Activated CD4-positive, CD25-positive, alpha-beta regulatory T cell treated with anti-CD3 and anti-CD28 coated beads, Interleukin-2, amount 50 U/mL, for 24 hours (primary cell): ENCODE measurements at places on chromosomes 3 and 15.
A peak's percentile ranks its signal among the peaks of the same experiment; 100 is the strongest.

GRCh38 chr3:159804726-159805410 lies 183.8 kb upstream of the IL12A start:
- no peak for ATAC-seq

GRCh38 chr3:53493595-53493962 lies 832 bp upstream of the CACNA1D start:
- no peak for ATAC-seq

DNA sequence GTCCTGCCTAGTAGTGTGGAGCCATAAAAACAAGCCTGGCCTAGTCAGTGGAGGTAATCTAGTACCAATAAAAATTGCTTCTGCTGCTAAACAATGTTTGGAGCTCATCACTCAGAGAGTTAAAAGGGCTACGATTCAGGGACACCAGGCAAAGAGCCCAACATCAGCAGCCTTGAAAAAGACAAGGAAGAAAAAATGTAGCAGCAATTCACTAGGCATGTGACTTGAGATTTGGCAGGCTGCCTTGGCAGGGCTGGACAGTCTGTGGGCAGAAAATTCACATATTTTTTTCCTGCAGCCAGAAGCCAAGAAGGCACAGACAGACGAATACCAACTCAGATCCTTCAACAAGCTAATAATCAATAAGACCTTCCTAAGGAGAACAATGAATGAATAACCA lies 47.2 kb downstream of the IGSF11 start:
- no peak for ATAC-seq

- no peak for ATAC-seq
Measured at GRCh38 chr15:99019558-99020540, 12.3 kb upstream of the PGPEP1L start.

DNA sequence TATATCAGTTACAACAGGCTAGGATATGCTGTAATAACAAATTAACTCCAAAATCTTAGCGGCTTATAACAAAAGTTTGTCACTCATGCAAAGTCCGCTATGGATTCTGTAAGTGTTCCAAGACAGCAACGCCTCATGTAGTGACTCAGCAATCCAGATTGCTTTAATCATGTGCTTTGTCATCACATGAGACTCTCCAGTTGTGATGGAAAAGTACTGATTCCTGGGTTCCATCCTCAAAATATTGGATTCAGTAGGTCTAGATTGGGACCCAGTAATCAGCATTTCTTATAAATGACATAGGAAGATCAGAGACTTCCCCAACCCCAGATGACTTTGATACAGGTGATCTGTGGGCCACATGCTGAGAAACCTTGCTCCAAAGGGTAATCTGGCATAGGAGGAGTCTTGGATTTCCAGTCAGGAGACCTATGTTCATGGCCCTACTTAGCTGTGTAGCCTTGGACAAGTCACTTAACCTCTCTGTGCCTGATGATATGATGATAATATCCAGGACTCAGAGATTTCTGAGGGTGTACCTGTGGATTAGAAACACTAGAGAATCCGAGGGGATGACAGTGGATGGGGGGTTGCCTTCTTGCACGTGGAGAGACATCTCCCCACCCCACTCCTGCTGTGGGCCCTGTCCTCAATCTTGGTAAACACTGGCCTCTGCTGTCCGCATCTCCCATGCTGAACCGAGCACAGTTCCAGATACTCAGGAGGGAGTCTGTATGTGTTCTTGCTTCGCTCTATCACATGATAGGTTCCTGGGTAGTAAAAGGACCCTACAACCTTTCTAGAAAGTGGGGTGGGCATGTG lies 65.5 kb downstream of the CORO2B start:
- no peak for ATAC-seq

GRCh38 chr3:11477407-11477911 lies 166.3 kb downstream of the VGLL4 start:
- ATAC-seq: no peak

DNA sequence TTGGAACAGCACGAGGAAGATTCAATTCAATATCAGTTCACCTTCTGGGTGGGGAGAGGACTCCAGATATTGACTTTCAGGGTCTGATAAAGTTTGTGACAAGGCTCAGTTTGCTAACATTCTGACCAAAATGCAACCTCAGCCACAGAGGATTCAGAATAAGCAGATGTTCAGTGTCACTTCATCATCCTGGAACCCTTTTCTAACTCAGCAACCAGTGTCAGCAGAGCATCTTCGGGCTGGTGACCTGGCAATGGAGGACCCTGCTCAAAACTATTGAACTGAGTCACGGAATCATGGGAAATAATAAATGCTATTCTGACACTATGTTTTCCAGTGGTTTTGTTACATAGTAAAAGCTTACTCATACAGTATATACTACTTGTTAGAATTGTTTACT lies 433.4 kb upstream of the CFAP20DC start:
- peak; percentile 9 for ATAC-seq

DNA sequence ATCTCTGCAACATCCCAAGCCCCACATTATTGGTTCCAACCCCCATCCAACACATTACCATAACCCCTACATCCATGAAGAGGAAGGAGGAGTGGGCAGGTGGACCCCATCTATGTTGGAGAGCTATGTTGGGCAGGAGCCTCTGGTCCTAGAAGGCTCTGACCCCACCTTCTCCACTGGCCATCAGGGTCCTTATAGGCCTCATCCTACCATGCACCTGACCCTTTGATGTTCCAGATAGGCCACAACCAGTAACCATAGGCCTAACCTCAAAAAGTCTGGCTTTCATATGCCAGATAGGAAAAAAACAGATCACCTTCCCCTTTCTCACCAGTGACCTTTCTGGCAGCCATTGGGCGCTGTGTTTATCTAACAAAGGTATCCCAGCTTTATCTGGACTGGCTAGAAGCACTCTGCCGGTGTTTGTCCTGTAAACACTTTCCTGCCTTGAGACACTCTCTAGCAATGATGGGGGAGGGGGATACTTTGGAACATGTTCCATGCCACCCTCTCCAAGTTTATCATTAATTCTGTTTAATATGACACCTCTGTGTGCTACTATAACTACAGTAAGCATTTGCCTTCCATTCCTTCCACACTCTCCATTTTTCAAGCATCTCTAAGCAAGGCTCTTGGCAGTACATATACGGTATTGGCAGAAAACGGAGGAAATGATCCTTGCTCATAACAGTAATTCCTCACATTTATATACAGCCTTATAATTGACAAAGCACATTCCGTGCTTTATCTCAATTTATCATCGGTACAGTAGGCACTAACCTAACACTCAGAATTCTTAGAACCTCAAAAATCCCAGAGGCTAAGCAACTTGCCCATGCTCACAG lies 377.1 kb downstream of the VPS13C start:
- no peak for ATAC-seq

GRCh38 chr3:37198996-37199395 lies 24.6 kb upstream of the LRRFIP2 start:
- no peak for ATAC-seq

DNA sequence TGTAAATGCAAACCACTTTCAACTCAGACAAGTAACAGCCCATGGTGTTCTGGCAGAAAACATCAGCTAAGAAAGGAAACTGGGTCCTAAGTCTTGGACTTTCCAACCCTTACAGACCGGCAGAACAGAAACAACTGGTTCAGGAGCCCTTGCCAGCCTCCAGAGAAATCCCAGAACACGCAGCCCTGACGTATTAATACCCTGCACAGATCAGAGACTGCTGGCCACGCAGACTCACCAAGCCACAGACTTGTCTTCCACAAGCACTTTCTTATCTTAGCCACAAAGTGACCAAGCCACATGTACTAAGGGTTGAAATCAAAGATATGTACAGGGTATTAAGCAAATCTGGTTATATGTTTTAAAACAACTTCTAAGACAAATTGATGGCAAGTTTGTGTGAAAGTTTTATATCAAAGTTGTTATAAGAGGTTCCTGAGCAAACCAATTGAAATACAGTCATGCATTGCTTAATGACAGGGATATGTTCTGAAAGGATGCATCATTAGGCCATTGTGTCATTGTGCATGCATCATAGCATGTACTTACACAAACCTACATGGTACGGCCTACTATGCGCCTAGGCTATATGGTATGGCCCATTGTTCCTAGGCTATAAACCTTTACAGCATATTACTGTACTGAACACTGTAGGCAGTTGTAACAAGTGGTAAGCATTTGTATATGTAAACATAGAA lies 36.8 kb downstream of the BTD start:
- no peak for ATAC-seq

- peak; percentile 22 for ATAC-seq
Measured at GRCh38 chr3:71227270-71227661, 356.3 kb downstream of the FOXP1 start.

DNA sequence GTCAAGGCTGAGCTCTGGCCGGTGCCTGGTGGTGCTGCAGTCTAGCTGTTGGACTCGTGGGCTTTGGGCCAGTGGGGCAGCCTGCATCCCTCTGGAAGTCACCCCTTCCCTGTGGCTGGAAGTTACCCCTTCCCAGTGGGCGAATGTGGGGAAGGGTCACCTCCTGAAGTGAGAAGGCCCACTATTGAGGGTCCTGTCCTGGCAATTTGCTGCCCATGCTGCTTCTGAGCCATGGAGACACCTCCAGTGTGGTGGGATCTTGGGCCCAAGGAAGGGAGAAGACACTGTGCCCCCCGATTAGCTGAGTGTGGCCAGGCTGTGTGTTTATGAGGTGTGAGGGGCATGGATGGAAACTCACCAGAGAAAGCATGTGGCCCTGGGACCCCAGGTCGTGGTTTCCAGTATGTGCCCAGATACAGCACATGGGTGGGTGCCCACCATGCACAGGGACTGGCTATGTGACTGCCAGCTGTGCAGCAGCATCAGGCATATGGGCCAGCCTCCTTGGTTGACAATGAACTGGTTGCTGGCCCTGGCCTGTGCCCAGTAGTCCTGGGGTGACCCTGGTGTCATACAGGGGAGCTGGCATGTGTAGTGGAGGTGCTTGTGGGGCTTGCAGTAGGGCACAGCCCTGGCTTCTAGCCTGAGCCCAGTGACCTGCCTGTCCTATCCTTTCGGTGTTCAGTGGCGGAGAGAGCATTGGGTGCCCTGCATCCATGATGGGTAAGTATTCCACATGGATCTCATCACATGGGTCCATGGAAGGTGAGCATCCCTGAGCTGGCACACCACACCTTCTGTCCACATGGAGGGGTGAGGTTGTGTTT lies 221.2 kb downstream of the SNRPN start:
- ATAC-seq: no peak

DNA sequence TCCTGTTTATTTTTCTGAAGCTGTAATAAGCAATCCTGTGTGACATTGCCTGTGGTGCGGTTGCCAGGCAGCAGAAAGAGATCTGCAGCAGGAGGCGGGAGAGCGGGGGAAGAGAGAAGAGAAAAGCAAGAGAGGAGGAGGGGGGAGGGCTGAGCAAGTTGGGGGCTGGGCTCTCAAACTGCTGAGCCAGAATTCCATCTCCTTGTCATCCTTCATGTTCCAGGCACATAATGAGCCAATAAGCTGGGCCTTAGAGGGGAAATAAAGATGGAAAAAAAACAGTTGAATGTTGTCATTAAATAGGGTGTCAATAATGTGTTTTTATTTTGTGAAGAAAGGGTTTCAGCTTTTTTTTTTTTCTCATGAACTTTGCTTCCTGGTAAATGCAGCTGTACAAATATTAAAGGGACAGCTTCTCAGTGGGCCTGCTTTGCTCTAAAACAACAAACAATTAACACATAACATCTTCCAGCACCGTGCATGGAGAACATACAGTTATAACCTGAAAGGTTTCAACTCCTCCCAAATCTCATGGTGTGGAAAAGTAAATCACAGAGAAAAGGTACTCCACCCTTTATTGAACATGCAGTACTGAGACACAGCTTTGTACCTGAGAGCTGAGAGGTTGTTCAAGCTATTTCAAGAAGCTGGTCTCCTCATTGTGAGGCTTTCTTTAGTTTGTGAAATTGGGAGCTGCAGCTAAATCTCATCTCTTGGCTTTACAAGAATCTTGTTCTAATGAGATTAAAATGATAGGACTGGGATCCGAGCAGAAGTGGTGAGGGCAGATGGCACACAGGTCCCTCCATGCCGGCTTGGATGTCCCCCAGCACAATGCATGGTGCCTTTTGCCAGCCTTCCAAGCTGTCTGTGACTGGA lies 451.1 kb upstream of the KCNMB2 start:
- ATAC-seq: no peak

- no peak for ATAC-seq
Measured at GRCh38 chr15:47824147-47824546, 106.8 kb downstream of the SEMA6D start.

DNA sequence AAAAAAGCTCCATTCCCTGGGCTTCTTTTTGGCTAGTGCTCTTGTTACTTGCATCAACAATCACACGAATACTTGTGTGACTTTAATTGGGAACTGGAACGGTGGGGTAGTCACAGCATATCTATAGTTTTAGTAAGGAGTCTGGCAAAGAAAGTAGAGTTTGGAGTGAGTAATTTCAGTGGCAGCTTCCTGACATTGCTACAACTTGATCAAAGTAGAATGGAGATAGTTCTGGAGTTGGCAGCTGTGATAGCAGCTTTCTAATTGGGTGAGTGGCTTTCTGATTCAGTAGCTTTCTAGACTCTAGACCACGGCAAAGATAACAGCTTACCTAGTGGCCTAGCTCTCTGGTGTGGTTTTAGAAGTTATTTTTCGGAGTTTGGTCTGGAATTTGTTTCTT lies 475.0 kb downstream of the TUSC7 start:
- no peak for ATAC-seq

DNA sequence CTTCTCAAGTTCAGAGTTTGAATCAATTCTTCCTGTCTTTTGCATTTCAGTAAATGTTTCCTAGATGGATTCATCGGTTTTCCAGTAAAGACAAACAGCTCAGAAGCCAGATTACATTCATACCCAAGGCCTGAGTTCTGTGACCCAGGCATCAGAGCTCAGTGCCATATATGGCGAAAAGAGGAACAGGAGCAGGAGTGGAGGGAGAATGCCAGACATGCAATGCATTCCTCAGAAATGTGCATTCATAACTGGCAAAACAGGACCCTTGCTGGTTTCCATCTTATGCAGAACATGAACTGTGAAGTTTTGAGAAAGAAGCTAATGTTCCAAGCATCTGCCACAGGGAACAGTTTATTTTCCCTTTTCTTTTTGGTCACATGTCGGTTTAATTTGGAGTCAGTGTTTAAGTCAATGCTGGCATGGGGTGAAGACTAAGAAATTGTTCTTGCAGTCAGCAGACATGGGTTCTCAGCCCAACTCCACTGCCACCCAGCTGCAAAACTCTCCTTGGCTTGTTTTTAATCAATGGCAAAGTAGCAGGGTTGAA lies 116.5 kb downstream of the LPP start:
- ATAC-seq: no peak

DNA sequence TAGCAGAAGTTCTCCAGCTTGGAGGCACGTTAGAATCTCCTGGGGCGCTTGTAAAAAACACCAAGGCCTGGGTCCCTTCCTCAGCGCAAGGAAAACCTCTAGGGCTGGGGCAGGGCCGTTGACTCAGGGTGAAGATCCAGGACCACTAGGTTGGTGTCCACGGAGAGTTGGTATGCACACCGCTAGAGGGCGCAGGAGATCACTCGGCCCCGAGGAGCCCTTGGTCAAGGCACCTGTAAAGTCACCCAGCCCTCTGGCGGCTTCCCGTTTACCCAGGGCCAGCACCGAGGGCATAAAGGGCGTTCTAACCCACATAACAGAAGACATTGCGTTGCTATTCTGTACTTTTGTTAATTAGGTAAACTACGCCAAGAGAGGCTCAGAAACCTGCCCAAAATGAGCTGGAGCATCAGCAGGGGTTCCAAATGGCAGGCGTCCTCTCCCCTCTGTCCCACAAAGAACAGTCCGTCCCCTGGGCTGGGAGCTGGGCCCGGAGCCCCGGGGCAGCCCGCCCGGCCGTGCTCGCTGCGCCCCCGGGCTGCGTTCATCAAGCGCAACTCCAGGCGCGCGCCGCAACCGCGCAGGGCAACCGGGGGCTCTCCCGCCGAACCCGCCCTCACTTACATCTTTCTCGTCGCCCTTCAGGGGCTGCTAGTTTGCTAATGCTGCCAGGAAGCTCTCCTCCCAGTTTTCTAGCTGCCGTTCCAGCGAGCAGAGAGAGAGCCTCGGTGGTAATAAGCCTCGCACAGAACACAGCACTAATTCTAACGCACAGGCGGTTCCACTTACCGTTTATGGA lies 332.1 kb downstream of the ARRDC4 start:
- no peak for ATAC-seq
